ENCODE measurements at places on chromosomes 7 and 10. TPM values are rescaled to one million over a fixed set of nuclear protein-coding genes. Genes with fewer than 3 reads are reported as not detected.

The CALN1 gene
- 0.10 TPM for total RNA-seq

DNA sequence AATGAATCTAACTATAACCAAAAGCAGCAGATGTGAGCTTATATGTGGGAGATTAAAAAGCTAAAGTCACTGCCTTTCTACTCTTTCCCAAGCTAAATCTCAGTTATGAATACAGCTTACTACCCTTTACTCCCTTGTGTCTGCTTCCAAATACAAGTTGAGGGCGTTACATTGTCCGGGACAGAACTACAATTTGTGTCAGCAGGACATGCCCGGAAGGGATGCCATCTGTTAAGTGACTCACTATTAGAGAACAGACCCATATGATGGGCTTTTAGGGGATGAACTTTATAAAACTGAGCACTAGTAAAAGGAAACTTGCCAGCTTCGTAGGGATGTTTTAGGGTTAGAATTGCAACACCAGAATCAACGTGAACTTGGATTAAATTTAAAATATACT lies 299.7 kb upstream of the CSTF2T start:
- no peak for DNase-seq

GRCh38 chr10:110574420-110574819 lies 6.9 kb downstream of the SMC3 start:
- no peak for DNase-seq

DNA sequence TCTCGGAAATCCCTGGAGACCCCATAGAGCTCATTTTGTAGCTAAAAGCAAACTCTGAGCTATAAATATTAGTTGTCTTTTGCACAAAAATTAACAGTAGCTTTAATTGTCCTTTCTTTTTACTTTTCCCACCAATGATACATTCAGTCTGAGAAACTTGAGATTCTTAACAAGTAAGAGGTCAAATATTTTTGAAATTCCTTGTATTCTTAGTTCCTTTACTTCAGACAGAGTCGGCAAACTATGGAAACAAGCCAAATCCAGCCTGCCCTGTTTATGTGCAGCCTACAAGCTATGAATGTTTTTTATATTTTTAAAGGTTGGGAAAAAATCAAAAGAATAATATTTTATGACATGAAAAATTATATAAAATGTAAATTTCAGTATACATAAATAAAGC lies 146.6 kb downstream of the CTNNA3 start:
- no peak for DNase-seq

The ITIH5 gene
- 18.9 TPM for total RNA-seq

- no peak for DNase-seq
These were observed 163.2 kb downstream of the DKK1 start for GRCh38 chr10:52477305-52477704.

DNA sequence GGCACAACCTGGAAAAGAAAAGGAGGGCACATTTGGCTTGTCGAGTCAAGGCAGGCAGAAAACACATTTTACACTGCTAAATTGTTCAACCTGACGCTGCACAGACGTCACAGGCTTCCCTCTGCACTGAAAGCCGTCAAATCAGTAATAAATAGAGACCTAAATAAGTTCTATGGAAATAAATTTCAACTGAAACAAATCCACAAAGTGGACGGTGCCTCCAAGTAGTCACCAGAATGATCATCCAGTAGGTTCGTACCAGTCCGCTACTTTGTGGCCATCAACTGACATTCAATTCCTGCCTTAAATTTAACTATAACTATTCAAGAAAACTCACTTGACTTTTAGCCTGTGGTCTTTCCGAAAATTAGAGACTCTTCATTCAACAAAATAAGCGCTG lies 49.0 kb downstream of the NPVF start:
- DNase-seq = no peak

DNA sequence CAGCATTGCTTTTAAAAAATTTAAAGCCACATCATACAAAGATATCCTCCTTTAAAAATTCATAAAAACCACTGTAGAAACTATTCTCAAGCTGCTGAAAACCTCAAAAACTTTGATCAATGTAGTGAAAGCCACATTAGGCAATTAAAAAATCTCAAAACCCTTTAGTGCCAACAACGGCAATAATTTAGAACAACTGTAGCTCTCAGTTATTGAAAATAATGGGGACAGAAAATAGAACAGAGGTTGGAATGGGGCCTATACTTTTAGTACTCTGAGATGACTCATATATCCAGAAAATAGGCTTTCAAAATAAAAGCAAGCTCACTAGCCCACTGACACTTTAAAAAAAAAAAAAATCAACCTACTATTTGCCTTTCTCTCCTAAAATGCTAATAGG lies 87.5 kb downstream of the GSAP start:
- DNase-seq = no peak

The TYW1B gene
- total RNA-seq = 3.7 TPM

The NPTX2 gene
- total RNA-seq = 4.2 TPM

DNA sequence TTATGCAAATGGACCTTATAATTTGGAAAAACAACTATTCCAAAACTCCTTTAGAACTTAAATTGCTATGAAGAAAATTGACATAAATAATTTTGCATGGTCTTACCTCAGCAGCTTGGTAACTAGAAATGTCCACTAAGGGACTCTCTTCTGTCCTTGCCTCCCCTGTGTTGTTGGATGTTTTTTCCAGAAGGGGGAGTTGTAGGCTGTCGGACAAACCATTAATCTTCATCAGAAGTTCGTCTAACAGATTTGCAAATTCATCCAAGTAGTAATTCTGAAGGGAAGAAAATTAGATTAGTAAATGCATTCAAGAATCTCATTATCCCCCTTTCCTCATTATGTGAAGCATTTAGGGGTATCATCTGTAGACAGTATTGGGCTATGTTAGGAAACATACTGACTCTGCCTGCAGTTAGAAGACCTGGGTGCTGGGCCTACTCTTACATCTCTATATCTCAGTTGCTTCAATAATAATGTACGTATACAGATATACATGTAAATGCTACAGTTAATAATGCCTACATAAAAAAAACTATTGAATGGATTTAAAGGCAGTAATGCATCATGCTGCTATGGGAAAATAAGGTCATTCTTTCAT lies 155.6 kb downstream of the PKD1L1 start:
- DNase-seq = no peak

DNA sequence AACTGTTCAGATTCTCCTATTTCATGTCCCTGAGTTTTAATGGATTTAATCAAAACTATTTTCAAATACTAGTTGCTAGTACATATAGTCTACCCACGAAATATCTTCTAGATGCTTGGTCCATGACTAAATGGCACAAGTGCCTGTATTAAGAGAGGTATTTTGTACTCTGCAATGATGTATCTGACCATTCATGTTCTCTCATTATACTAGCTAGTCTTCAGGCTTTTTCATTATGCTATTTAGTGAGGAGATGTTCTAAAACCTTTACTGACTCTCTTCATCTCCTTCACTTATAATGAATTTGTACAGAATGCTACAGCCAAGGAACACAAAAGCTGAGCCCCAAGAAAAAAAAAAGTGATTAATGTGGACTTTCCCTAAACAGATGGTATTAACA lies 222.5 kb downstream of the AHR start:
- DNase-seq = no peak

- DNase-seq = no peak
These were observed 177.2 kb upstream of the MYO3A start for GRCh38 chr10:25756784-25757183.

DNA sequence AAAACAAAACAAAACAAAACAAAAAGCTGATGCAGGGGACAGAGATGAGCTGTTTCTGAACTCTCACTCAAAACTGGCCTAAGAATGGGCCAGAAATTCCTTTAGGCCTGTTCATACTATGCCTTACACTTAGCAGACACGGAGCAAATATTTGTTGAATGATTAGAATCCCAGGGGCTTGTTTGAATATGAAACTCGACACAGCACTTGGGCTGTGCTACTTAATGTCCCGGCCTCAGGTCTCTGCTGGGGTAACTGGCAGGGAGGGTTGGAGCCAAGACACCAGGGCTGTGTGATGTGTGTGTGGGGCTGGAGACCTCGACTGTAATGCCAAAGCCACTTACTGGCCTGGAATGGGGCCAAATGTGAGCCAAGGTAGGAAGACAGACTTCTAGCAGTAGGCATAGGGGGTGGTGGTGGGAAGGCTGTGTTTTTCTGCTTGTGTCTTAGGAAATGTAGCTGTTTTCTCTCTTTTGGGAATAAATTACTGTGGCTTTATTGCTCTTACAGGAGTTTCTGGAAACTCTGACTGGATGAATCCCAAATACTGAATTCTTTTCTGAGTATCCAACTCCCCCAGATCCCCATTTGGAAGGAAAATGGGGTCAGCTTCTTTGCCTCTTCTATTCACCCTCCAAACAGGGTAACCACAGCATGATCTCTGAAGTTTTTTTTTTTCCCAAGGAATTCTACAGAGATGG lies 66.7 kb downstream of the EMX2 start:
- peak; percentile 6 for DNase-seq

DNA sequence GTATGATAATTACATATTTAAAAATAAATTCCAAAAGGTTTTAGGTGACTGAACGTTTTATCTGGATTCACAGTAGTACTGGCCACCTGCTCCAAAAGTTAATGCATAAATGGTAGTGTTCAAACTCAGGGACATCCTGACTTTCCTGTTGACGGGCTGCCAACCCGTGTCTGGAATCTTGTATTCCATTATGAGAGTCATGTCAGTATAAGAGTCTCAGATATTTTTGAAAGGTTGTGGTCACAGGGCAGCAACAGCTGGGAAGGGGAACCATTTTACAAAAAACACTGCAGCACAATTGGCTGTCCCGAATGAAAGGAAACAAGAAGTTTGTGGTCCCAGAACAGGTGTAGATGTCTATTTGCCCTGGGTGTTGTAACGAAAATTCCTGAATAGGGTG lies 2.8 kb downstream of the TDRD1 start:
- DNase-seq = peak; percentile 40

DNA sequence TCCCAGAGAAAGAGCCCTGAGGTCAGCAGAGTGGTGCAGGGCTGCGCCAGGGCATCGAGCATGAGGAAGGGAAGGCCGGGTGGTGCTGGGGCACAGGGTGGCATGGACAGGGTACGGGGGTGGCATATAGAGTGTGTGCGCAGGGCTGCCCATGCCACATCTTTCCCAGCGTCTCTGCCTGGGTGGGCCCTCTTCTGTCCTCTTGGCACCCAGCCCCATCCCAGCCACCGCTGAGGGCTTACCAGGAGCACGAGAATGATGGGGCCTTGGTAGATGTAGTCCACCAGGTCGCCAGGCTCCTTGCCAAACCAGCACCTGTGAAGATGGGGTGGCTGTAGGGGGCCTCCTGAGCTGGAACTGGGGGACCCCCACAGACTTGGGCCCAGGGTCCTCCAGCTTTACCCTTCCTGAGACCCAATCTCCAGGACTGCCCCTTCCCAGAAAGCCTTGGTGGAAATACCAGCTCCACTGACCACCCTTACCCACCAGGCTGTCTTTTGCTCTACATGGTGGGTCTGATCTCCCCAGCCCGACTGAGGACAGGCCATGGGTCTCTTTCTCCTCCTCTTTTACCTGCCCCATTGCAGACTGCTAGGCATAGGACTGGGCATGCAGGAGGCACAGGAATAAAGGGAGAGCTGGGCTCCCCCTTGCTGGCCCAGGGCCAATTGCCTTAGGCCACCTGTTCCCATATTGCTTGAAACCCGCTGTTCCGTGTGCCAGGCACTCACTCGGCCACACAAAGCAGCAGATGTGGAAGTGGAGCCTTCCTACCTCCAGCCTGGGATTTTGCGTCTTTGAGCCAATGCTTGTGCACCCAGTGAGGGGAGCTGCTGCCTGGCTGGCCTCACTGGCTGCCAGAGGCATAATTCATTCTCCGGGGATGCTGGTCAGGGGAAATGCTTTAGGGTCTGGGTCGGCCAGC lies 21.7 kb downstream of the CRHR2 start:
- DNase-seq = no peak

GRCh38 chr10:43461950-43462349 lies 25.0 kb downstream of the ZNF487 start:
- DNase-seq = no peak

GRCh38 chr7:155560982-155561686 lies 14.8 kb upstream of the CNPY1 start:
- no peak for DNase-seq

GRCh38 chr10:122884166-122884565 lies 4.8 kb upstream of the FAM24B start:
- DNase-seq = no peak

The SPDYE6 gene
- total RNA-seq = not detected

The SEMA3D gene
- total RNA-seq = 105 TPM

DNA sequence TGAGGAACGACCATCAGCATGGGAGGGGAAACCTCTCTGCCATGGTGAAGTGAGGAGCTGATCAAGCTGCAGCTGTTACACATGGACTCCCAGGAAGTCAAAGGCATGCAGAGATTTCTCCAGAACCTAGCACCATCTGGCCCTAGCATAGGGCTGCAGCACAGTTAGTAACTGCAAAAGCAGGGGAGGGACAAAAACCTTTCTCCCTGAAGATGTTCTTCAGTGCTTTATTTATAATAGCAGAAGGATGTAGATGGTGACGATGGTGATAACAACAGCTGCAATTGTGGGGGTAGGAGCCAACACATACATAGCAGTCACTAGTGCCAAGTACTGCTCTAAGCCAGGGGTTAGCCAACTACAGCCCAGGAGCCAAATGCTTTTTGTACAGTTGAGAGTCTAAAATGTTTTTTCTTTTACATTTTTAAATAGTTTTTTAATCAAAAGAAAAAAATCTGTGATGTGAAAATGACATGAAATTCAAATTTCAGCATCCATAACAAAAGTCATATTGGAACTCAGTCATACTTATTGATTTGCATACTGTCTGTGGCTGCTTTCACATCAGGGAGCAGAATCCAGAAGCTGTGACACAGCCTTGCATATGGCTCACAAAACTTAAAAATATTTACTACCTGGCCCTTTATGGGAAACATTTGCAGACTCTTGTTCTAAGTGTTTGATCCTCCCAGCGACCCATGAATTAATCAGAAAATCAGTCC lies 299.5 kb downstream of the ELMO1 start:
- DNase-seq = no peak

DNA sequence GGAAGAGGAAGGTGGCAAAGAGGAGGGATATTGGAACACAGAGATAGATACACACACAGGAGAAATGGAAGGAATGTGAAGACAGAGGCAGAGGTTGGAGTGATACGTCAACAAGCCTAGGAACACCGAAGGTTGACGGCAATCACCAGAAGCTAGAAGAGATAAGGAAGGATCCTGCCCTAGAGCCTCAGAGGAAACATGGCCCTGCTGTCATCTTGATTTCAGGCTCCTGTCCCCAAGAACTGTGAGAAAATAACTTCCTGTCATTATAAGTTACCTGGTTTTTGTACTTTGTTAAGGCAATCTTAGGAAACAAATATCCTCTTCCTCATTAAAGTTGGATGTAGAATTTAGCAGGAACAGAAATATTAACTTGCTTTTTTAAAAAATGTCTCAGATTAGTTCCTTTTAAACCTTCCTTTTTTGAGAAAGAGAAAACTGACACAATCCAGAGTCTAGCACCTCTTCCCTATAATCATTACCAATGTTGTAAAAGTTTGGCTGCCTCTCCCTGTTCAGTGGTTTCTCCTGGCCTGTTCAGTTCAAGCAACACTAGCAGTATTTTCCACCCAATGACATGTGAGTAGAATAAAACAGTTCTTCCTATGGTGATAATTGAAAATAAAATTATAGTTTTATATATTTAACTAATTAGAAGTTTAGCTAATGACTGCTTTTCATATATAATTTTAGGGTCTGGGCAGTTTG lies 28.8 kb upstream of the GNAI1 start:
- no peak for DNase-seq

The OR2A42 gene
- total RNA-seq = 0.40 TPM

The HTRA1 gene
- 77.2 TPM for total RNA-seq

GRCh38 chr7:118217210-118217619 lies 7.3 kb upstream of the ANKRD7 start:
- DNase-seq = no peak

GRCh38 chr7:55432939-55433784 lies 68.0 kb downstream of the LANCL2 start:
- no peak for DNase-seq

Measured in thyroid gland (tissue), 4 donors.